ENCODE measurements at places on chromosomes 6 and 20.
A peak's percentile ranks its signal among the peaks of the same experiment; 100 is the strongest.

DNA sequence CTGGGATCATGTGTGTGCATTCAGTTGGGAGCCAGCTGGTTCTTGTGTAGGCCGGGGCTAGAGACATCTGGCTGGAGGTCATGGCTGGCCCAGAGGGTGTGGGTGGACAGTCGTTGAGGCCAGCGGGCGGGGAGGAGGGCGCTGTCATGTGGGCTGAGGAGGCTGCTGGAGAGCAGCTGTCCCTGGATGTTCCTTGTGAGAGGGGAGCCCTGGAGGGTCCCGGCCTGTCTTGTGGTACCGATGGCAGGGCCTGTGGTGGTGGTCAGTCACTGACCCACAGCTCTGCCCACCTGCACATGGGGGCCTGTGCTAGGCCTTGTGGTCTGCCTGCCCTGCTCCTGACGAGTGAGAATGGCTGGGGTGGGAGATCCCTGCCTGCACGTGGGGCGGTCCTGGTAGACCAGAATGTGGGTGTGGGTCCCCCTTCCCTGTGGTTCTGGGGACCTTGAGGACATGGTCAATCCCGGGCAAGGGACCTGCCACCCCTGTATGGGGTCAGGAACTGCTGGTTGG is 1.9 kb upstream of the C20orf204 start:
- DNase-seq: no peak

- DNase-seq: no peak
Measured at GRCh38 chr6:107719160-107719559, 105.0 kb downstream of the SCML4 start.

DNA sequence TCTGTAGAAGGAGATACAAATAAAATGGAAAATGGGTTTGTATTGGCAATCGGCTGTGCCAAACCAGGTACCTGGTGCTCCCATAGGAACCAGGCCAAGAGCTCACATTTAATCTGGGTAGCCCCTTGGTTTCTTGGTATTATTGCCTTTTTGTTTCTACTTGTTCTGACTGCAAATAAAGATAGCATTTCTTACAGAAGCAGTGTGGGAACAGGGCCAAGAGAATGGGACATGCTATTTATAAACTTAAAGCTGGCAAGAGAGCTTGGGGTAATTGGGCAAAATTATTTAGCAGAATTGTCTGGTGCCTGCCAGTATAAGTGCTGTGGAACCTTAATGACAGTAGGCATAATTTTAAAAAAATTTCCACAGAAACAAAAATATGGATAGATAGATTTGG is 113.5 kb upstream of the GLP1R start:
- no peak for DNase-seq

GRCh38 chr6:163605385-163606097 is 191.0 kb downstream of the QKI start:
- DNase-seq: no peak

DNA sequence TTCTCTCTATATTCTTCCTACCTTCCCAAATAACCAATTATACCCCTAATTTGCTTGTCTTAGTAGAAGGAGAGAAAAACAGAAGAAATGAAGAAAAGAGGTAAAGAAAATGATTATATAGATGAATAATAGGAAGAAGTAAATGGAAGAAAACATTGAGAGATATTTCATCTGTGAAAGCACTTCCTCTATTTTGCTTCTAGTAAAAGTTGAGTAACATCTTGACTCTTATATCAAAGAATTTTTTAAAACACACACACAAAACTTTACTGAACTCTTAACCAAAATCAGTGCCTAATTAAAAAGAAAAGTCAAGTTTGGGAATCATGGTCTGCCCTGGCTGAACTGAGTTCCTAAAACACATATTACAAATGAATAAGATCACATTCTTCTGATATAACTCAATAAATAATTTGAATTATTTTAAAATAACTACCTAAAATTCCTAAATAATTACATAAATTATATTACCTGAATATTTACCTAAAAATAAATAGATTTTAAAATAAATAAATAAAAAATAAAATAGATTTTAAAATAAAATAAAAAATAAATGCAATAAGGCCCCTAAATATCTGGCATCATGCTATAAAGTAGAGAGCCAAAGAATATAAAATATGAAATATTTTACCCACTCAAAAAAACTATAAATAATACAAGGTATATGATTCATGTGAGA is 8.8 kb downstream of the SLC17A2 start:
- no peak for DNase-seq

- peak; percentile 35 for DNase-seq
Measured at GRCh38 chr20:57902473-57902872, 192.7 kb upstream of the PMEPA1 start.

DNA sequence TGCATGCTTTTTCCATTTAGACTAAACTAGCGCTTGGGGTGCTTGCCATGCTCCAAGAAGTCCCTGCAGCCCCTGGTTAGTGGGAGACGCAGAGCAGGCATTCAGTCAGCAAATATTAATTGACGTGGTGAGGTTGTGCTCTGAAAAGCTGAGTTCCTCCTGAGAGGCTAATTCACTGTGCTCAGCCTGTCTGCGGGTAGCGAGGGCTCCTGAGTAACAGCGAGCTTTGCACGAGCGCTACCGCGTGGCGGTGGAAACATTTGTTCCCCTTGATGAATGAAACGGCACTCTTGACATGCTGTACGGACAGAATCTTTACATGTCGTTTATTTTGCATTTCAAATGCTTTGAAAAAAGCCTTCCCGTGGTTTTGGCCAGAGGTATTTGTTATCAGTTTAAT is 170.6 kb upstream of the AGPAT4 start:
- DNase-seq: no peak

- DNase-seq: no peak
Measured at GRCh38 chr20:3162080-3162611, 2.5 kb upstream of the FASTKD5 start.

DNA sequence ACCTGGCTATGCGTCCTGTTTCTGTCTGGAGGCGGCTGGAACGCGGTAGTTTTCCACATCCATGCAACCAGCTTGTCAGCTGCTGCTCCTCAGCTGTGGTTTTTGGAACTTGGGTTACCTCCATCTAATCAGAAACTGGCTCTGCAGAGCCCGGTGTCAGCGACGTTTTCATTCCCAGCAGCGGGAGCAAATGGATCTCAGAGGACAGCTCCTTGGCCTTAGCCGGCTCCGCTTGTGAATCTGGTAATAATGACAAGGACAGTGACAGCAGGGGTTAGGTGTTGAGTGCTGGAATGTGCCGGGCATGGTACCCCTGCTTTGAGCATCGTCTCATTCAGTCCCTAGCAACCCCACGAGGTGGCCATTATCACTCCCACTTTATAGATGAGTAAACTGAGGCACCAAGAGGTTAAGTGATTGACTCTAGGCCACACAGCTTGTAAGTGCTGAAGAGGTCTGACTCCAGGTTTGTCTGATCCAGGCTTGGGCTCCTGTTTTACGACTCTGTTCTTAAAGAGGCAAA is 1.3 kb downstream of the SLCO4A1 start:
- DNase-seq: no peak

DNA sequence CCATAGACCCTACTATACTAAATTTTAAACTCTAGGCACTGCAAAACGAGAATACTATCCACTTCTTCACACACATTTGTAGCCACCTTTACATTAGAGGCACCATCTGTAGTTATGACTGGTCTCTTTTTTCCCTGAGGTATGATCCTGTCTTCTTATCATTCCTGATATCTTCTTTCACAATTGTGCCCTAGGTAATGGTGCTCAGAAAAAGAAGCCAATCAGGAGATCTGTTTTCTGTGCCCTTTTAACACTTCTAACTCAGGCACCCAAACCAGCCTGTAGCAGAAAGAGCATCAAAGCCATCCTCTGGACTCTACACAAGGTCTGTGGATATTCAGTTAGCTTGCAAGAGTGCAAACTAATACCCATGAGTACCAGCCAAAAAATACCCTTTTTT is 149.7 kb upstream of the SGK1 start:
- no peak for DNase-seq

DNA sequence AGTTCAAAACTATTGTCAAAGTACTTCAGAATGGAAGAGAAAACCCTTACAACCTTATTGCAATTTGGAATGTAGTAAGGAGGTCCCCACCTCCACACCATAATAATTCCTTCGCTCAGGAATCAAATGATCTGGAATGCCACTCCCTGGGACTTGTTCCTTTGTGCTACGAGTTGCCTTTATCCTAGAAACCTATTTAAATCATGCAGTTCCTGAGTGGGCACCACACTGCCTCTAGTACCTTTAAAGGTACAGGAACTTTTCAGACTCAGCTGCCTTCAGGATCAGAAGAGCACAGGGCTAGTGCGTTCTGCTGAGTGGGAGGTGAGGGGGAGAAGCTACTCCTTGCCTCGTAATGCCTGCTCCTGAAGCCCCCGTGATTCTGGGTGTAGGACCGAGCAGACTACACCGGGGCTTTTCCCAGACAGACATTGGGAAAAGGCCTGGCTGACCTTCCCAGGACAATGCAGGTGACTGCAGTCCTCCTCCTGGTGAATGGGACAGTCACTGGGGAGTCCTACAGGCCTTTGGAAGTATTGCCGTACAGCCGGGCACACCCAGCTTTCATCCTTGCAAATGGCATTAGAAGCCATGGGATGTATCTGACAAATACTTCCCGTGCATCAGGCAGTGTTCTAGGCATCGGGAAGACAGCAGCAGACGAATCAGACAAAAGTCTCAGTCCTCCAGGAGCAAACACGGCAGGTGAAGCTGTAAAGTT is 11.8 kb upstream of the TUBB2B start:
- DNase-seq: no peak

- DNase-seq: no peak
Measured at GRCh38 chr6:56902641-56903464, 52.1 kb upstream of the BEND6 start.

DNA sequence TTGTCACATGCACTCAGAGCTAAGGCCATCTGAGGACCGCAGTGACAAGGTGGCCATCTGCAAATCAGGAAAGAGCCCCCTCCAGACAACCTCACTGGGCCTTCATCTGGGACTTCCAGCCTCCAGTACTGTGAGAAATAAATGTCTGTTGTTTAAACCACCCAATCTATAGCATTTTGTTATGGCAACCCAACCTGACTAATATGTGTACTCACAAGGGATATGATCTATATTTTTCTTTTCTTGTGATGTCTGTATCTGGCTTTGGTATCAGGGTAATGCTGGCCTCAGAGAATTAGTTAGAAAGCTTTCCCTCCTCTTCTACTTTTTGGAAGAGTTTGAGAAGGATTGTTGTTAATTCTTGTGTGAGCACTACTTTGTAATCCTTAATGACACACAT is 37.5 kb upstream of the ENTPD6 start:
- no peak for DNase-seq

DNA sequence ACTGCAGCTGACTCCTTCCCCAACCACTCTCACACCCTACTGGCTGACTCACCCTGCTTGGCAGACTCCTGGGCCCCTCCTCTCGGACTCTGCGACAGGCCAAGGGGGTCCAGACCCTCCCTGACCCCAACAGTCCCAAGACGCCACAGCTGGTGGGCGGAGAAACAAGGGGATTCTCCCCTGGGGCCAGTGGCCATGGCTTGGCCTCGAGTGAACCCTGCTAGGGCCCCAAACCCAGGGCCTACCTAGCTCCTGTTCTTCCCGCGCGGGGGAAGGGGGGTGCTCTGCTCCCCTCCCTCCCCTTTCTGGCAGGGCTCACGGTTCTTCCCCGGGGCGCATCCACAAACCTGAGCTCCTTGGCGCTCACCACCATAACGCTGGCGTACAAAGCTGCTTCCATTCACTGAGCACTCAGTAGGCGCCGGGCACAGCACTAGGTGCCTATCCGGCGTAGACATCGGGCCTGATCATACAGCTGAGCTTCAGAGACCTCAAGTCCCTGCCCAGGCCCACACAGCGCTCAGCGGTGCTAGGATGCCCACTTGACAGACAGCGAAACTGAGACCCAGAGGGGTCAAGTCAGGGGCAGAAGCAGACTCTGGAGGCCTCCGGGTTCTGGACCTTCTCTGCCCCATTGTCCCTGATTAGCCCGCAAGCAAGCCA is 597 bp downstream of the ADA start:
- DNase-seq: peak; percentile 84

DNA sequence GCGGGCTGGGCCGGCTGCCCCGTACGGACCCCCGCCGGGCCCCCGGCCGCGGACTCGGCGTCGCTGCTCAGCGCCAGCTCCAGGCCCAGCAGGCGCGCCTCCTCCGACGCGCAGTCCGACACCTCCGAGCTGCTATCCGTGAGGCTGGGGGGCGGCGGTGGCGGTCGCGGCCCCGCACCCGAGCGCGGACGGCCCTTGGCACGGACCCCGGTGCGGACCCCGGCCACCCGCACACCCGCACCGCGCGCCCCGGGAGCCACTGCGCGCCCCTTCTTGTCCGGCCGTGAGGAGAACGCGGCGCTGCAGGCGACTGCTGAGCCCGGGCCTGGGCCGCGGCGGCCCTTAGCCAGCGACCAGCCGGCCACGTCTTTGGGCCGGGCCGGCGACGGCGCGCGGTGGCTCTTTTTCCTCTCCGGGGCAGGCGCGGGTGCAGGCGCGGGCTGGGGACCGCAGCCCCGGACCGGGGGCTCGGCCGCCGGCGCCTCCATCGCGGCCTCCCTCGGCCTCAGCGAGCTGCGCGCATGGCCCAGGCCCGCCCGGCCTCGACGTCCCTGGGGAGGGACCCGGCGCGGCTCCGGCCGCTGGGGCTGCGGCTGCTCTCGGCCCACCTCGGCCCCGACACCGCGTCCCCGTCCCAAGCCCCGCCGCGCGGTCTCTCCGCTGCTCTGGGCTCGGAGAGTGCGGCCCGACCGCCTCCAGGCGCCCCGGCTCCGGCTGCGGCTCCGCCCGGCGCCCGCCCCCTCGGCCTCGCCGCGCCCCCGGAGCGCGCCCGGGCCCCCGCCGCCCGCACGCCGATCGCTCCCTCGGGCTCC is 12.9 kb upstream of the TLDC2 start:
- DNase-seq: no peak

- DNase-seq: no peak
Measured at GRCh38 chr20:9995510-9996272, 39.1 kb upstream of the ANKEF1 start.

GRCh38 chr20:2559651-2560050 is 23.3 kb downstream of the TMC2 start:
- DNase-seq: no peak

- DNase-seq: no peak
Measured at GRCh38 chr20:23513164-23513563, 22.2 kb downstream of the CST8 start.

- DNase-seq: no peak
Measured at GRCh38 chr20:48667481-48667880, 160.3 kb downstream of the PREX1 start.

GRCh38 chr6:13044896-13045295 is 283.4 kb downstream of the TBC1D7 start:
- no peak for DNase-seq
